ENCODE measurements at places on chromosomes 3 and 15.

DNA sequence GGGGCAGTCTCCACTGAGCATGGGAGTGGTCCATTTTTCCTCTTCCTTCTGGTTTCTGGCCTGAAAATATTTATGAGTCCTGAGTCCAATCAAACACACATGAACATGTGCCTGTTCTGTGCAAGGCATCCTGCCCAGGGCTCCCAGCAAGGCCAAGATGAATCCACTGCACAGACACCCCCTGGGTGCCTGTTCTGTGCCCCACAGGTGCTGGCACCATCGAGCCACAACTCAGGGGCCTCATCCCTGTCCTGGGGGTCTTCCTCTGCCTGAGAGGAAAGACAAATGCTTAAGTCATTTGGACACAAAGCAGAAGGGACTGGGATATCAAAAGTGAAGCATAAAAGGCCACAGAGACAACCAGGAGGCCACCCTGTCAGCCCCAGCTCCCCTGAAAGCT, 87.4 kb upstream of the IQSEC1 start:
- DNase-seq, result no peak

DNA sequence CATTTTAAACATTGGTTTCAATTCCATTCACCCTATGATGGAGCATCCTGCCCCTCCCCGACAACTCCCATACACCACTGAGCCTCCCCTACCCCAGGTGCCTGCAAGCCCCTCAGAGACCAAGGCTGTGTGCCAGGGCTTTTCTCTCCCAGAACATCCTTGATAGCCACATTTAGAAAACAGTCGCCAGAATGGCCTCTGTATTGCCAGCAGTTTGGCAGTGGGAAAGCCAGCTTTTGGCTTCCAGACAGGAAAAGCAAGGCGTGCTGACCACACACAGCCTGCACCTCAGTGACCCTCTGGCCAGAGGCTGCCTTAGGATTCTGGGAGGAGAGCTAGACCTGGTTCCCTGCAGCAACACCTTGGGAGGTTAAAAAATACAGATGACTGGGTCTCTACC, 18.2 kb upstream of the HRH1 start:
- no peak for DNase-seq

- DNase-seq, result peak; percentile 13
Observed at GRCh38 chr15:97745481-97746071, 214.9 kb upstream of the ARRDC4 start.

GRCh38 chr15:100601163-100601562, 821 bp downstream of the LINS1 start:
- no peak for DNase-seq

DNA sequence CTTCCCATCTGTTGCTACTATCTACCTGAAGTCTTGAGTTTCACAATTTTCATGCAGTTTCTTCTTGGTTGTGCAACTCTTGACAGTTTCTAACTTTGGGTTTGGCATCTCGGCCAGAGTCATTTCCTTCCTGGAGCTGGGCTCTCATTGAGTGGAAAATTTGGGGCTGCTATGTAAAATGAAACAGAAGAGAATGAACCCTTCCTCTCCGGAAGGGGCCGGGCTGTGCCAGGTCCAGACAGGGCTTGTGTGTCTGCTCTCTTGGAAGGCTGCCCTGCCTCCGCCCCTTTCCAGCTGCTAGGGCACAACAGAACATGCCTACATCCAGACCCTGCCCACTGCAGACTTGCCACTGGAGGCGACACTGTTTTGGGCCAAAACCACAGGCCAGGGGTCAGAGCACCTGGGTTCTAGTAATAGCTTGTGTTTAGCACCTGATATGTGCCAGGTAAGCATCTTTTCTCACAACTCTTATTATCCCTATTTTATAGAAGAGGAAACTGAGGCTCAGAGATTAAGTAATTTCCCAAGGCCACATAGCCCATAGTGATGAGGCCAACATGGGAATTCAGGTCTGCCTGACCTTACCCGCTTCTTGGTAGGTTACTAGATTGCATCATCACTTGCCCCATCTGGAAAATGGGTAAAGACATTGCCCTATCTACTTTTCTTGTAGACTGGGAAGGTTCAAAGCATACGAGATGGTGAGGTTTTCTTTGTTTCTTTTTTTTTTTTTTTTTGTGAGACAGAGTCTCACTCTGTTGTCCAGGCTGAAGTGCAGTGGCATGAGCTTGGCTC, 25.0 kb downstream of the IRAK2 start:
- DNase-seq, result peak; percentile 7

GRCh38 chr3:113051787-113052186, 61.0 kb downstream of the GTPBP8 start:
- no peak for DNase-seq
